ENCODE measurements at places on chromosomes 12 and 14.

- DNase-seq = no peak
These were observed 44.6 kb downstream of the DDHD1 start for GRCh38 chr14:53108292-53109104.

GRCh38 chr14:95891742-95892141 is 15.1 kb downstream of the TUNAR start:
- DNase-seq = no peak

DNA sequence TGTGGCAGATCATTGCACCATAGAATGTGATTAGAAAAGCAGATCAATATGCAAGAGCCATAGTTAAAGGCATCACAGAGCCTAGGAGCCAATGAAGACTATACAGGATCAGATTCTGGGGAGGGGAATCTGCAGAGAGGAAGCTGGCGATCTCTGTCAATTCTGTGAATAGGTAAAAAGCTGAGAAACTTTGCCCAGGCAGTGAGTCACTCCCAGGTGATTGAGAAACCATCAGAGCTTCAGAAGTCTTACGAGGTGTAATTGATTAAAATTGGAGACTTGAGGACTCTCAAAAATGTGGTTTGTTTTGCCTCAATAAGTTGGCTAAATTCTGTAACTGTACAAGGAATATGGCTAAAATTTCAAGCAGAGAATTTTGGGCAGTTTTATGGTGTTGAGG is 41.7 kb upstream of the TSPAN11 start:
- DNase-seq = no peak

GRCh38 chr14:52153939-52154338 is 85.1 kb upstream of the NID2 start:
- no peak for DNase-seq

DNA sequence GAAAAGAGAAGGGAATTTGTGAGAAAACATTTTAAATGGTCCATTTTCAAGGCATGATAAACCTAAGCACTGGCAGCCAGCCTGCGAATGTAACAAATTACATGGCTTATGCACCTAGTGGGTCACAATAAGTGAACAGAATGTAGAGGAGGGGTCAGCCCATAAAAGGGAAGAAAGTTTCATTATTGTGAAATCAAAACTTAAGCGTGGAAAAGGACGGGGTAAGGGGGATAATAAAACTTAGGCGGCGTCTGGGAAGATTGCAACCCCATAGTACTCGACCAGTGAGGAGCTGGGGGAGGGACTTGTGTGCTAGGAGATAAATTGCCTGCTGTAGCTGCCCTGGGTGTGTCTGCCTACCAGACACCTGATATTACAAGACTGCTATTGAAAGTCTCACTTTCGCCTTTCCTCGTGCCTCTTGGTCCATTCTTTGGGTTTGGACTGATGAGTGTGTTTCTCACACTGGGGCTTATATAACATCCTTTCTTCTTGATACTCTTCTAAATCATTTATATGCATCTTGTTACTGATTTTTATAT is 40.6 kb downstream of the ZDHHC17 start:
- no peak for DNase-seq

- no peak for DNase-seq
These were observed 80.5 kb downstream of the FBXW8 start for GRCh38 chr12:116990971-116991966.

- no peak for DNase-seq
These were observed 18.0 kb downstream of the FOXN4 start for GRCh38 chr12:109291117-109291516.

DNA sequence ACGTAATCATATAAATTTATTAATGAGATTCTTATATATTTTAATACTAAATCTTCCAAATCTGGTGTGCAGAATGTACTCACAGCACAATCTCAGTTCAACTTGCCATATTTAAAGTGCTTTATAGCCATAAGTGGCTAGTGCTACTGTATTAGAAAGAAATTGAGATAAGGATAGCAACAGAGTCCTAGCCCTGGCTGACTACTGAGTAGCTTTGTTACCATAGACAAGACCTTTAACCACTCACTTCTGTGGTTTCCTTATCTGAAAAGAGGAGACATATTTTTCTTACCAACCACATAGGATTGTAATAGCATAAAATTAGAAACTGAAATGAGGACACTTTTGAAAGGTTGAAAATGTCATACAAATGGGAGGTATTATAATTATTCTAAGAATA is 2.0 kb upstream of the CHURC1 start:
- DNase-seq = no peak

- no peak for DNase-seq
These were observed 139.7 kb downstream of the EMP1 start for GRCh38 chr12:13336216-13336615.

- DNase-seq = no peak
These were observed 10.8 kb downstream of the PITPNM2 start for GRCh38 chr12:123139926-123140675.

GRCh38 chr12:68609998-68610369 is 715 bp upstream of the RAP1B start:
- no peak for DNase-seq

DNA sequence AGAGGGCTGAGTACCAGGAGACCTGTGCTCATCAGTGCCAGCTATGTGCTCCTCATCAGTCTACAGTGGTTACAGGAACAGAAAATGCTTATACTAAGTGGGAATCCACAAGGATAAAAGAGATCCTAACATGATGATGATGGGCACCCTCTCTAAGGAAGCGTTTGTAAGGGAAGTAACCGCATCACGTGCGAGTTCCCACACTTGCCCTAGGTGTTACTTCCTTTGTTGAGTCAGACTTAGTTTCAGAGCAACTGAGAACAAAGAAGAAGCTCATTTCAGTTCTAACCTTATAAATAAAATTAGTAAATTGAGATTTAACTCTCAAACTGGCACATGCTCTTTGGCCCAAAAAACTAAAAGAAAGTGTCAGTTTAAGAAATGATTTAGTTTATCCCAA is 956.4 kb upstream of the TMEM132C start:
- no peak for DNase-seq

DNA sequence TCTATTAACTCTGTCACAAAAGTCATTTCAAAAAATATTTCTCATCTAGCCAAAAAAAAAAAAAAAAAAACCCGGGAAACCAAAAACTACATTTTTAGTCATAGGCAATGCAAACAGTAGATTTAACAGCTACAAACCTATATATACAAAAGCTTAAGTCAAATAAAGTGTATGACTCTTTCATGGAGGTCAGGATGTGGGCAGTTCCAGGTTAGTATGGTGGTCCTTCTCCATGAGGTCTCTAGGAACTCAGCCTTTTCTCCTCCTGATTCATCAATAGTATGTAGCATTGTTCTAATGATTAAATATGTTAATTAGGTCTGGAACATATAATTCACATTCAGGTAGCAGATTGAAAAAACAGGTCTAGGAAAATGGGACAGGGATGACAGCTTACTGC is 586.5 kb downstream of the SLC16A7 start:
- no peak for DNase-seq

DNA sequence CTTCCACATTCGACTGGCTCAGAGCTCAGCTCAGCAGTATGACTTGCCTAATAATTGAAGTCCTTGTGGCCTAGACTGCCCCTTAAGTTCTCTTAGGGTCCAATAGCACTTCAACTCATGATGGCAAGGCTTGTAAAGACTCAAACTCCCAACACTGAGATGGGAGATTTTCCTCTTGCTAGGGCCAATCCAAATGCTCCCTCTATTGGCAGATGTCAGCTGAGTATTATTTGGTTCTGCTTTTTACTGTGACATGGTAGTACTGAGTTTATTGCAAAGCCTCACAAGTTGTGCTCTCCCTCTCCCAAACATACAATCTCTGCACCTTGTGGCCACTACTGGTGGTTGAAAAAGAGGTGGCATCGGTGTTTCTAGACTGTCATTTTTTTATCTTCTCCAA is 164.2 kb downstream of the ALG10 start:
- no peak for DNase-seq

DNA sequence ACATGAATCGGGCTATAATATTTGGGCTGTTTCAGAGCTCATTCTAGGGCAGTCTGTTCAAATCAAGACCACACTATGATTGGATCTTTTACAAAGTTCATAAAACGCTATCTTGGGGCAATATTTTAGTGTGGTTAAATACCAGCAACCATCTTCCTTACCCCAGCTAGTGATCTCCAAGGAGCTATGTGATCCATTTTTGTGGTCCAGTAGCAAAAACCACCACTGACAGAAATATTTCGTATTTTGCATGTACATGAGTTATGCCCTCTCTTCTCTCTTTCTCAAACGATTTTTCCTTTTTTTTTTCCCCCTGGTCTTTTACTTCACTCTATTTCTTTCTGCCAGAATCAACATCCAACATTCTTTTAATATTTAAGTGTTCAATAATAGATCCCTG is 280.6 kb upstream of the KITLG start:
- DNase-seq = no peak

DNA sequence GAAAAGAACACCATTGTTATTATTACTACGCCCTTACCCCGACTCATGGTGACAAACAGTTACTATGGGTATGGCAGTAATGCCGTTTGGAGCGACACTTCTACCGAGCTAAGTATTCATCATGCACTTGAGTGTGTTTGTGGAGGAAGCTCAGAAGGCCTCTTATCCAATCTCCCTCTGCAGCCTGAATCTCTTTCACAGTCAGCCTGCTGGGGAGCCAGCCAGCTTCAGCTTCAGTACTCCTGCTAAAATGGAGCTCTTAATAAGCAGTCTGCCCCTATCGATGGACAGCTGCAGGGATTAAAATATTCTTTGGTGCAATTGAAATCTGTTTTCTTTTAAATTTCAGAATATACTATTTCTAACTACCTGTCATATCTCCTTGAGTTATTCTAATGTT is 24.7 kb upstream of the ATP5MC2 start:
- no peak for DNase-seq

DNA sequence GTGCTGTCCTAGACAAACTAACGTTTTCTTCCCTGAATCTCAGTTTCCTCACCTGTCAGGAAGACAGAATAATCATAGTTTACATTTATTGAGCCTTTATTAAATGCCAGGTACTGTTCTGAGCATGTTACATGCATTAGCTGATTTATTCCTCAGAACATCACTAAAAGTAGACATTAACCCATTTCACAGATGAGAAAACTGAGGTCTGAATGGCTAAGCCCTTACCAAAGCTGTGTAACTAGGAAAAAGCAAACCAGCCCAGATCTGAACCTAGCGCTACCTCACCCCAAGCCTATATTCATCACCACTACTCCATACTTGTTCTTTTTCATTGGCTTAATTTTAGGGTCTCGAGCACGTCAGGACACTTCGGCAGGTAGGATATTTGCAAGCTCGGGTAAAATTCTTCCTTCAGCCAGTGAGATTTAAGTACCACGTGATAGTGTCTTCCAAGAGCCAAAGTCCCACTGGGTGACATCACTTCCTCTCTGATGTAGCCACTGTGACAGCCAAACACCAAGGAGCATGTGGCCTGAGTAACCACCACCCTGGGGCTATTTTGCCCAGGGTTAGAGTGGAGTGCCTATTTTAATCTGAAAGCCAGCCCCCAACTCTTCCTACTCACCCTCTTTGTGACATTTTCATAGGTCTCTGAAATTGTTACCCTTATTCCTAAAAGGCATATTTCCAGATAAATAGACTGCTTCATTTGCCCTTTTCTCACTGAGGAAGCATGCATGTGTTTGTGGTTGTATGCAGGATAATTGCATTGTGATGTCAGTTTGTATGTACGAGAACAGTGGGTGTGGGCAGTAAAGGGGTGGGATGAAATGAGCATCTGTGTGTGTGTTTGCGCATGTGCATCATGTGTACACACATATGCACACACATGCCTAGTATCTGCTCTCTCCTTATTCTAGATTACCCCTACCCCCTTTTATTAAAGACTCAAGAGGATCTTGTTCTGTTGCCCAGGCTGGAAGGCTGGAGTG is 62.2 kb upstream of the WSCD2 start:
- no peak for DNase-seq

DNA sequence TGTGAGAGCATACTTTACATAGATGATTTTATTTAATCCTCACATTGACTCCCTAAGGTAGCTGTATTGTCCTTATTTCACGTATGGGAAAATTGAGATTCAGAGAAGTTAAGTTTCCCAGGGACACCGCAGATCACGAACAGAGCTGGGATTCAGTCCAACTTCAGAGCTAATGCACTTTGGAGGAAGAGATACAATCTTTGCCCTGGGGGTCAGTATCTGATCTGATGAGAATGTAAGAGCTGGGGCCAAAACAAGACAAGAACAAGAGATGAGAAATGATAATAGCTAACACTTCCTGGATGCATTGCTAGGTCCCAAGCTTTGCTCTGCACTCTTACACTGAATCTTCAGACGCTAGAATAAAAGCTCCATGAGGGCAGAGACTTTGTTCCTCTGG is 6.0 kb upstream of the CSAD start:
- no peak for DNase-seq

DNA sequence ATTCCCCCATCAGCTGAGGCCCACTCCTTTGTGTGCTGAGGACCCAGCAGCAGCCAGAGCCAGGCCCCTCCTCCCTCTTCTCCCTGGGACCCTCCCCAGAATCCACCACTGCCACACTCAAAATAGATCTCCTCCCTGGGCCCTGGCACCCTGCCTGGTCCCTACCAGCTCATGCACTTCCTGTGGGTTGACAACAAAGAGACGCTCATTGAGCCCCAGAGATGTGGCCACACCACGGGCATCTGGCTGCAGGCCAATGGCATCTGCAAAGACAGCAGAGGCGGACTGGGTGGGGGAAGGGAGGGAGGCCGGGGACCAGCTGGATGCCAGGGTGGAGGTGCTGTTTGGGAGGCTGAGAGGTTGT is 16.0 kb upstream of the ENDOU start:
- peak; percentile 82 for DNase-seq

- DNase-seq = no peak
These were observed 727.0 kb downstream of the C12orf50 start for GRCh38 chr12:87302126-87302745.

- no peak for DNase-seq
These were observed 34.8 kb downstream of the IRF2BPL start for GRCh38 chr14:76993752-76994151.

DNA sequence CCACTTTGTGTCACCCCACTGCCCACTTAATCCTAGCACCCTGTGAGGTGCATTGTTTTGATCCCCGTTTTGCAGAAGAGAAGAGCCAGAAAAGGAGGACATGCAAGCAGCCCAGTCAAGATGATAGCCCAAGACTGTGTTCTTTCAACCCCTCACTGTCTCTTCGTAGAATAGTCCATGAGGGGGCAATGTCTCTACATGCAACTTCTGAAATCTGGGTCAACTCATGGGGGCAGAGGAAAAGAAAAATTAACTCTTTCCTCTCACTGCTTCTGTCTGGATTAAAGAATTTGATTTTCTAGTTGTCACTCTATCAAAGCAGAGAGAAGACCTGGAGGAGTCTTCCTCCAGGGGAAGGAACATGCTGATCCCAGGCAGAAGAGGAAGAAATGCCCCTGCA is 229.6 kb upstream of the NOS1 start:
- DNase-seq = no peak

All from GDM1 (cell line).